ENCODE measurements at places on chromosomes 3 and 15. TPM values are rescaled to one million over a fixed set of nuclear protein-coding genes. Genes with fewer than 3 reads are reported as not detected.

CHRNB4 gene
- total RNA-seq = not detected

NAA80 gene
- 10.2 TPM for total RNA-seq

MRPS11 gene
- 60.9 TPM for total RNA-seq

CP gene
- 17.5 TPM for total RNA-seq

ISY1 gene
- 23.4 TPM for total RNA-seq

KCNMB2 gene
- not detected for total RNA-seq

CHCHD6 gene
- 10.9 TPM for total RNA-seq

MORC1 gene
- total RNA-seq = not detected

- DNase-seq = peak; percentile 97
These were observed at the start of gene ACY1 for GRCh38 chr3:51982838-51983577. Gene ACY1 (plus strand): TSS chr3:51983535. CDS start chr3:51984065, 530 bp downstream.

- no peak for DNase-seq
These were observed 4.3 kb downstream of the BTBD1 start for GRCh38 chr15:83062768-83063180.

DNA sequence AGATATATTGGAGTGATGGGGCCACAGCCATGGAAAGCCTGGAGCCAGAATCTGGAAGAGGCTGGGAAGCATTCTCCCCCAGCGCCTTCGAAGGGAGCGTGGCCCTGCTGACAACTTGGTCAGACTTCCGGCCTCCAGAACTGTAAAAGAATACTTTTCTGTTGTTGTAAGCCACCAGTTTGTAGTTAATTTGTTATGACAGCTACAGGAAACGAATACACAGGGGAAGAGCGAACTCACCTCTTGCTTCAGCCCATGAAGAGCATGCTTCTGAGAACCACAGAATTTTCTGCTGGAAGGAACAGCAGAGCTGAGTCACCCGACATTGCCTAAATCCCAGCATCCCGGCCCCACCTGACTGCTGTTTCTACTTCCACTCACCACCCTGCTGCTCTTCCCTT, 501.7 kb downstream of the SHQ1 start:
- no peak for DNase-seq

DNA sequence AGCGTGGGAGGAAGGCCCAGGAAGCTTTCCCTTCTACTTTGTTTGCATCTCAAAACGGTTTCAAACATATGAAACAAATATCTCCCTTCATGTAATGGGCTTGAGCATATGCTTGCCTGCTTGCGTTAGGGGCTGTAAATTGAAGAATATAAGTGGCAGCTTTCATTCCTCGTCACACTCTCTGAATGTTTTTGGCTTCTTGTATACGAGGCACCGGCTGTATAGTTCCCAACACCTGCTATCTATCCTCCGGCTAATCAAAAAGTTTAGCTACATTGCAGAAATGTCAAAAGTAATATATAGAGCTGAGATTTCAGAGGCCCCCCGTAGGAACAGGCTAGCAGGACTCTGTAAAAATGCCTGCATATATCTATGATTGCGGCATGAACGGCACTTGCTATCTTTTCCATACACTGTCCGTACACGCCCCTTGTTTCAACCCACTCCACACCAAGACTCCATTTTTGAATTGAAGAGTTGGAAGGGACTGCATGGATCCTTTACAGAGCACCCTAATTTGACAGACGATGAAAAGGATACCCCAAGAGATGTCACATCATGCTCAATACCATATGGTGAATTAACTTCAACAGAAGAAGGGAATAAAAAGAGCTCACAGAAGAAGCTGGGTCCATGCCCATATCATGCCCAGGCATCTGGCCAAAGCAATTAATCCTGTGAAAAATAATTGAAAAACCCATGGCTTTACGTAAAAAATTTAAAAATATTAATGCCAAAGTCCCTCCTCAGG, 2.5 kb downstream of the MASP1 start:
- DNase-seq = no peak

DNA sequence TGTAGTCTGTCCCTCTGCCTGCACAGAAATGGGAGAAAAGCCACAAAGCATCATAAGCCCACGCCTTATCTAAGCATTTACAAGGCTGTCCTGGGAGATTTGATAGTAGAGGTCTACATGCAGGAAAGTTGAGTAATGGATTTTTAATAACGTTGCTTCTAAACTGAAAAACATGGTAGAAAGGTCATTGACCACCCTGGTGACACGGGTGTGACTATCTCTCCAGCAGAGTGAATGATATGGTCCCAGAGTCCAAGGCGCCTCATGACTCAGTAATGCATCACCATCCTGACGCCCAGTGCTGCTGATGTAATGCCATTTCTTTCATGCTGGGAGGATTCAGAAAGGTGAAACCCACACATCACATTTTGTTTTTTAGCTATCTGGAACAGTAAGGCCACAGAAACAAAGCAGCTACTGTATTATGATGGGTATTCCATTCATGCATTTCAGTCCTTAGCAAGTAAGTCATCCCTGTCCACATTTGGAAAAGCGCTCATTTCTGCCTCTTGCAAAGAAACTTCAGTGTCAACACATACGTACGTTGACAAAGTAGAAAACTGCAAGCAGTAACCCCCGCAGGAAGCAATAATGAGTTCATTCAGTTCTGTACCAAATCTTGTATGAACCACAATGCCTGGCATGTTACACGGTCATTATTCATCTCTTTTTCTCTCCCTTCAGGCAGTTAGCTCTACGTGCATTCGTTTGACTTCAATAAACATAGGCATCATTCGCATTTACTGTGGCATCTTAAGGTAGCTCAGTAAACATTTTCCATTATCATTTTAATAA, 483.5 kb downstream of the GABRG3 start:
- DNase-seq = no peak

DNA sequence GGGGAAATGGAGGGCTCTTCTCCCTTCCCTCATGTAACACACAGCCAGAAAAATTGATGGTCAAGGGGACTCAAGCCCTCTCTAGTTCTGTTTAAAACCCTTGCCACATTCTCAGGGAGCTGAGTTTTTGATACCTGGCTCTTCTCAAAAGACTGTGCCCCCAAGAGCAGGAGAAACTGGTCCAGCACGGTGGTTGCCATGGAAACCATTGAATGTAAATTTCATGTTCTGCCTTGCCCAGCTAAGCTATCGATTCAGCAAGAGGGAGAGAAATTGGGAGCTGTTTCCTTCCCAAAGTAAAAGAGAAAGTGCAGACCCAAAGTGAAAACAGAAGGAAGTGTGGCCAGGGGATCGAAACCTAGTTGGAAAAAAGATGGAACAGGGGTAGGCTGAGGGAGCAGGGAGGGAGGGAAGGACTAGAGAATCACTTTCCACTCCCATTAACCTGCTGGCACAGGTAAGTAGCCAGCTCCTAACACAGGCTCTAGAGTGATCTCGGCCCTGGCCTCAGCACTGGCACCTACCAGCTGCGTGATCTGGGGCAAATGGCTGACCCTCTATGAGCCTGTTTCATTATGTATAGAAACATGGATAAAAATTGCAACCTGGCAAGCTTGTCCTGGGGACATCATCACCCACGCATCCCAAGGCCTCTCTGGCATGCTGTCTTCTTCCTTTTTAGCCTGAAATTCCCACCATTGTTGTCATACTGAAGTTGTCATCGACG, 140.9 kb downstream of the TPRA1 start:
- no peak for DNase-seq

DNA sequence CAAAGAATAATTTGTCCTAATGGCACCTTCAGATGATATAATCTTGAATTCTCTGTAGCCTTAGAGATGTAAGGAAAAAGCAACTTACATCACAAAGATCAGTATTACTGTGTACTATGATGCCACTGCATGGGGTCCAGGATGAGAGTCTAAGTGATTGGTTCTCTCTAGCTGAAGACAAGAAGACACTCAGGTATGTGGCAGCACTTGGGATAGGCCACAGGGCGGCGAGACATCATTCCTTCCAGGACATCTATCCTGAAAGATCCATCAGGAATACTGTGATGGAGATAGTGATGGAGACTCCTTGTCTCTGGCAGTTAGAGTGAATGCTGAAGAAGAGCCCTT, 2.5 kb downstream of the CD200 start:
- no peak for DNase-seq

- no peak for DNase-seq
These were observed 133.4 kb downstream of the IL5RA start for GRCh38 chr3:2976796-2977195.

DNA sequence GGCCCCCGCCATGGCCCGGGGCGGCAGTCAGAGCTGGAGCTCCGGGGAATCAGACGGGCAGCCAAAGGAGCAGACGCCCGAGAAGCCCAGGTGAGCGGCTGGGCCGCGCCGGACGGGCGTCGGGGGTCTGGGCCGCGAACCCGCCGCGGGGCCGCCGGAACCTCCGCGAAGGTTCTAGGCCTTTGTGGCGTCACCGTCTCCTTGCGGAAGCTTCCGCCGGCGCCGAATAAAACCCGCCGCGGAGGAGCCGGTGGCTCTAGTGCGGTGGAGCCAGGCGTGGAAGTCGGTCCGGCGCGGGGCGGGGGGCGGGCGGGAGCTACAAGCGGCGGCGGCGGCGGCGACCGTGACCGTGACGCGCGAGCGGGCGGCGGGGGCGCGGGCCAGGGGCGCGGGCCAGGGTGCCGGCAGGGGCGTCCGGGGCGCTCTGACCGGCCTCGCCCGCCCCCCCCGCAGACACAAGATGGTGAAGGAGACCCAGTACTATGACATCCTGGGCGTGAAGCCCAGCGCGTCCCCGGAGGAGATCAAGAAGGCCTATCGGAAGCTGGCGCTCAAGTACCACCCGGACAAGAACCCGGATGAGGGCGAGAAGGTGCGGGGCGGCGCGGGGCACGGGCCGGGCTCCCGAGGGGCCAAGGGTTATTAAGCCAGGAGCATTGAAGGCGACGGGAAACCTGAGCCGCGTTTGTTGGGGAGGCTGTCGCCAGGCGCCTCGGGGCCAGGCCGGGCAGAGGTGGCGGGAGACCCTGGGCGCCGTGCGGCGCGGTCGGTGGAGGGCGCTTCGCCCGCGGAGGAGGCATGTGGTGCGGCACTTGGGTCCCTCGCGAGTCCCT, at the start of gene DNAJA4:
TSS of gene DNAJA4 (plus strand) at position 259 of the 833 bp plus-strand sequence. CDS start at position 461, 202 bp downstream.
- DNase-seq = no peak

DNA sequence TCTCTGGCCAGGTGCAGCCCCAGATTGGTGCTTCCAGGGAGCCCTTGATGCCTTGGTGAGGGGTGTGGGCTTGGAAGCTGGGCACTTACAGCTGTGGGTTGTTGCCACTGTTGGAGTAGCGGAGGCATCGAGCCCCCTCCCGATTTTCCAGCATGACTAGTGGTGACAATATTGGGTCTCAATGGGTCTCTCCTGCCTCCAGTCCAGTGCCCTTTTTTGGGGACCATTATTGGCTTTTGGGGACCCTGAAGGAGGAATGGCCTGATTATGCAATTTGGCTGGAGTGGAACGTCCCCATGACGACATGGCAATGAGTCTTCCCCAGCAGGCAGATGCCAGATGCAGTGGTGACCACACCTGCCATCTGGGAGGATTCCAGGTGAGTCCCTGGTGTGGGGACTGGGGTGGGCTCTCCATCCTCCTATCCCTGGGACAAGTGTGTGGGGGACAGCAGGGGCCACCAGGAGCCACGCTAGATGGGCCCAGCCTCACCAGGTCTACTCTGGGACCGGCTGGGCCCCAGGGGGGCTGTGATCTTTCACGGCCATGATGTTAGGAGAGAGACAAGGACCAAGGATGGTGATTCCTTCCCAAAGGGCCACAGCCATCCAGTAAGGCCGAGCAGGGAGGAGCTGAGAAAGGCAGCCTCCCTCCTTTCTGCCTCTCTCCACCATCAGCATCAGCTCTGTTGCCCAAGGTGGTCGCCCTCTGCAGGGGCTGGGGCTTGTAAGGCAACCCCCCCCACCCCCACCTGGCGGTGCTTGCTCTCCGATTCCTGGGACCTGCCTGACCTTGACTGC, 196.8 kb downstream of the GOLGA6L6 start:
- DNase-seq = no peak

DNA sequence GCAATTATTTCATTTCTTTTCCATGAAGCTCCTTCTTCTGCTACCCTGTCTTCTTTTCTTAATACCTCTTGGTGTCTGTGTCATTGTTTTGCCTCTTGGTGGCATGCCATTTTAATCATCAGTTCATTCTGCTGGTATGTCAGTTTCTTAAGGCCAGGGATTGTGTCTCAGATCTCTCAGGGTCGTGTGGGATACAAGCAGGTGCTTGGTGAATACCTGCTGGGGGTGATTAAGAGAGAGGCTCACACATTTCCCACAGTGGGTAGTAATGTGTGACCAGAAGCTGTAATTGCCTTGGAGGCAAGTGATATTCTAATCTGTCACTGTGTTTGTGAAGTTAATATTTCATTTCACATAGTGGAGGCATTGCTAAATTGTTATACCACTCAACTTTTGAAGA, 361.4 kb upstream of the TRIM42 start:
- DNase-seq = no peak

- no peak for DNase-seq
These were observed 55.6 kb upstream of the SKOR1 start for GRCh38 chr15:67769497-67770357.

DNA sequence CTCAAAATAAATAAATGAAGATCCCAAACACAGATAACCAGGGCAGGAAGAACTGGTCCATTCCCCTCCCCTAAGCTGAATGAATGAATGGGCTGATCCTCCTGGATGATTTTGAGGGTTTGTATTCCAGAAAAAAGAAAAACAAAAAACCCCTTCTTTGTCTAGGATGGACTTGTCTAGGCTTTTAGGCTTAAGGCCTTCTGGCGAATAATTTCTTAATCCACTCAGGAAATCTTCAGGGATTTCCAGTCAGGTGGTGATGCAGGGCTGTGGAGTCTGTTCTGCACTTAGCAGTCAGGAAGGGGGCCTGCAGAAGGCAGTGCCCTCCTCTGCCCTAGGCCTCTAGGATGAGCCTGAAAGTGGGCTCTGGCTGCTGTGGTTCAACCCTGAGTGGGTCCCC, 52.1 kb downstream of the BDH1 start:
- no peak for DNase-seq

- no peak for DNase-seq
These were observed 381.4 kb downstream of the TBC1D5 start for GRCh38 chr3:17360991-17361390.

GRCh38 chr15:55799291-55800212, 56.6 kb upstream of the PRTG start:
- DNase-seq = no peak

DNA sequence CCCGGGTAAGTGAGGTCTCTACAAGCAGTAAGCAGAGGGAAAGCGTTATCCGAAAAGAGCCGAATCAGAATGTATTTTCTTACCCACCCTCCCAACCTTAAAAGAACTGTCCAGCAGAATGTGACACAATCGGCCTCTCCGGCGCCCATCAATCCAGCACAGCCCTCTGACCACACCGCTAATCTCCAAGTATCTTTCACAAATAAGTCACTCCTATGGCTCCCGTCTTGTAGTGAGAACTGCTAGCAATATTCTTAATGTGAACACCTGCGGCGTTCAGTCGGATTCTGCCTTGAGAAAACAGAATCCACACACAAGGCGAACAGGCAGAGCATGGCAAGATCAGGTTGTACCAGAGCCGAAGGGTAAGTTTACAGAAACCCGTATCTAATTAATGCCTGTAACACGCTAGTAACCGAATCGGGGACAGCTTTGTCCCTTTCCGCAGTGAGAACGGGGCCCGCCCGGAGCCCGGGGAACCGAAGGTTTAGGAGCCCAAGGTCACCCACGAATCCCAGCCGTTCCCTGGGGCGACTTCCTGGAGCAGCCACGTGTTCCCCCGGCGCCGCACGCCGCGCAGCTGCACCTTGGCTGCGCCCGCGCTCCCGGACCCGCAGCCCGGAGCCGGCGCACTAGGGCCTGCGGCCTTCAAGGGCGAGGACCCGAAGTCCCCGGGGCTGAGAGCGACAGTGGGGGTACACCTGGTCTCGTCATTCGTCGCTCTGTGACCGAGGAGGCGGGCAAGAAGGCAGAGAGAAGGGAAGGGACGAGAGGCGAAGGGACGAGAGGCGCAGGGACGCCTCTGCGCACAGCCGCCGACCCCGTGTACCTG, 672 bp downstream of the TFRC start:
- DNase-seq = no peak

All from mesenteric fat pad (tissue), 1 donor.